Myometrial cell (primary cell): ENCODE measurements at places on chromosomes 2 and 18. TPM values are rescaled to one million over a fixed set of nuclear protein-coding genes. Genes with fewer than 3 reads are reported as not detected.

ICOS gene
- total RNA-seq: not detected in 2 replicates

SMARCAL1 gene
- 15.3 and 18.3 TPM in 2 replicates for total RNA-seq

OTOS gene
- not detected in 2 replicates for total RNA-seq

GBX2 gene
- not detected in 2 replicates for total RNA-seq

NEU2 gene
- total RNA-seq: not detected in 2 replicates

HOXD9 gene
- total RNA-seq: 3.2 and 5.8 TPM in 2 replicates

FKBP1B gene
- total RNA-seq: 8.4 and 11.5 TPM in 2 replicates

ASB18 gene
- total RNA-seq: not detected in 2 replicates

THSD7B gene
- under 0.01 TPM in 1 of 2 replicates, not detected in the other for total RNA-seq

POMC gene
- 4.1 and 4.3 TPM in 2 replicates for total RNA-seq

C2orf78 gene
- total RNA-seq: not detected in 2 replicates

APCDD1 gene
- 0.18 TPM in 1 of 2 replicates, not detected in the other for total RNA-seq

RUFY4 gene
- not detected in 2 replicates for total RNA-seq

LINC00305 gene
- total RNA-seq: not detected in 2 replicates

ARPC2 gene
- total RNA-seq: 668 and 714 TPM in 2 replicates
